Kidney epithelial cell (primary cell): ENCODE measurements at places on chromosomes 12 and 14. TPM values are rescaled to one million over a fixed set of nuclear protein-coding genes. Genes with fewer than 3 reads are reported as not detected.

FLVCR2 gene
- 0.75 and 1.0 TPM in 2 replicates for total RNA-seq

TPPP2 gene
- total RNA-seq = not detected in 2 replicates

KRT78 gene
- not detected in 2 replicates for total RNA-seq

AQP2 gene
- not detected in 2 replicates for total RNA-seq

RTL1 gene
- 1.1 and 1.2 TPM in 2 replicates for total RNA-seq

RDH12 gene
- total RNA-seq = 0.34 TPM in 1 of 2 replicates, not detected in the other

DIO3 gene
- total RNA-seq = 0.13 and 0.27 TPM in 2 replicates

ANG gene
- 0.14 and 1.1 TPM in 2 replicates for total RNA-seq

C12orf57 gene
- total RNA-seq = 216 and 236 TPM in 2 replicates

PPM1H gene
- 20.3 and 21.6 TPM in 2 replicates for total RNA-seq

- no peak for DNase-seq
Measured at GRCh38 chr12:18825138-18825537, 87.2 kb downstream of the CAPZA3 start.

DNA sequence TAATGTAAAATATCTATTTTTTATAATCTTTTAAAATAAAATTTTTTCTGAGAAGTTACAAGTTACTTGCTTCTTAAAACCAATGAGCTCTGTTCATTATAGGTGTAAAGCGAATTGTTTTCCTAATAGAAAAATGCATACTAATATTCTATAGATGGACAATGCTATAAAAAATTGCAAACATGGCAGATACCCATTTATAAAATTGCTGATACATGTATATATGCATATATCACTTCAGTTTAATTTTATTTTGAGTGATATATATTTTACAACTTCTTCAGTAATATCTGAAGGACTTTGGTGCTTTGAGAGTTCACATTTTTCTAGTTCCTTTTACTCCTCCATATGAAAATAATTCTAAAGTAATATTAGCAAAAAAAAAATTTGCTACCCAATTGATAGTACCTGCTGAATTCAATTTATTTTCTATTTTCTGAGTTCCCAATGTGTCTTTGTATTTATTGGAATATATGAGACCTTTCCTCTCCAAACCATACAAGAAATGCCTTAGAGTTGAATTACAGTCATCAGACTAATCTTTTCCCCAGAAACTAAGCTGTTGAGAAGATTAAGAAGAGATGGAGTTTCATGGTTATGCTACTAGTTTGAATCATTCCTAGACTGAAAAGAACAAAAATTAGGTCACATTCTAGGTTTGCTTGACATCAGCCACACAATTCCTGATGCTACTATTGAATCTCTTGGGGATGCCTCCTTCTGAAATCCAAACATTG is 1937.5 kb upstream of the SEL1L start:
- DNase-seq = no peak

- peak; percentile 32 for DNase-seq
Measured at GRCh38 chr14:80434574-80435321, 223.4 kb upstream of the DIO2 start.

DNA sequence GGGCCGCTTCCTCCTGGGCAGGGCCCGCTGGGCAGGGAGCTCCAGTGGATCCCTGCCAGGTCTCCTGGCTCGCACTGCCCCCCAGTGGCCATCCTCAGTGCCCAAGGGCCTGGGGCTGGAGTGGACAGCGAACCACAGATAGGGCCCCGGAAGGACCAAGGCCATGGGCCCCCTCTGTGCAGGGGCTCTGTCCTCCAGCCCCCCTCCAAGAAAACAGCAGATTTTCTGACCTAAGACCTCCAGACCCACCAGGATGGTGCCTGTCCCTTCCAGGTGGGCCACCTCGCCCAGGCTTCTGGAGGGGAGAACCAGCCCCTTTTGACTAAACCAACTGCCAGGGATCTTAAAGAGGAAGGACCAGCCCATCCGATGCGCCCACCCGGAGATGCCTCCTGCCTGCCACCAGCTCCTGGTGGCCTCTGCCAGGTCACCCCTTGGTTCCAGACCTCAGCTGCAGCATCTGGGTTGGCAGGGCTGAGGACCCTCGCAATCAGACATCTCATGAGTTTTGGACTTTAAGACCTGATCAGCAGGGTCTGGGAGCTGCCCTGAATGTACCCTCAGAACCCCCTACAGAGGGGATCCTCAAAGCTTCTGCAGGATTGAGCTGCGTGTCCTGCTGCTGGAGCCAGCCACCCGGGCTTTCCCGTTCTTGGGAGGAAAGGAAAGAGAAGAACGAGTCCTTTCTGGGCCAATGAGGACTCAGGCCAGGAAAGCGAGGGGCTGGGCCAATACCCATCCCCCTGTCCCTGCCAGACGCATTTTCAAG is 325.8 kb upstream of the DIO3 start:
- peak; percentile 4 for DNase-seq

DNA sequence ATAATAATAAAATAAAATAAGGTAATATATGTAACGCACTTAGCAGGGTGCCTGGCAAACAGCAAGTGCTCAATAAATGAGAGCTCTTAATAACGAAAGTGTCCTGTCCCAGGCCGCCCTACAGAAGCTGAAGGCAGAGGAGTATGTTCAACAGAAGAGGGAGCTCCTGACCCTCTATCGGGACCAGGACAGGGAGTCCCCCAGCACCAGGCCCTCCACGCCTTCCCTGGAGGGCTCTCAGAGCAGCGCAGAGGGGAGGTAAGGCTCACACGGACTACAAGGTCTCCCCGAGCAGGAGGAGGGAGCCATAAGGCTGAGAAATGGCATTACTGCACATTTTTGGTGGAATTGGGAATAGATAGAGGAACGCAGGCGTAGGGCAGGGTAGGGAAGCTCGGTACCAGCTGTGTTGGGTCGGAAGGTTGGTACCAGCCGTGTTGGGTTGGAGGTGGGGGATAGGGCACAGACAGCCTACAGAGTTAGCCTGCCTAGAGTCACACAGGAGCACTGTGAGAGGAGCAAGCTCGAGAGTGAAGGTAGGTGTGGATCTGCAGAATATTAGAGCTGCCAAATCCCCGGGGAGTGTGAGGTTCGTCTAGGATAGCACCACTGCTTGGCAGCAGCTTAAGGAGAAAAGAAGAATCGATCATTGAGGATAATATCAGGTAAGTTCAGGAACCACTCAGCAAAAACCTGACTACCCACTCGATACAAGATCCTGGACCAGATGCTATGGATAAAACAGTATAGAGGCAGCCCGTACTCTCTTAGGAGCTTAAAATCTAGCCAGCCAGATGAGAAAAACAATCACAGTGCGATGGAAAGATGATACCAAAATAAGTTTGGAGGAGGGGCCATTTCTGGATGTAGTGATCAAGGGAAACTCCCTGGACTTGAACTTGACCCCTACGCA is 15.3 kb downstream of the TNFRSF1A start:
- no peak for DNase-seq

DNA sequence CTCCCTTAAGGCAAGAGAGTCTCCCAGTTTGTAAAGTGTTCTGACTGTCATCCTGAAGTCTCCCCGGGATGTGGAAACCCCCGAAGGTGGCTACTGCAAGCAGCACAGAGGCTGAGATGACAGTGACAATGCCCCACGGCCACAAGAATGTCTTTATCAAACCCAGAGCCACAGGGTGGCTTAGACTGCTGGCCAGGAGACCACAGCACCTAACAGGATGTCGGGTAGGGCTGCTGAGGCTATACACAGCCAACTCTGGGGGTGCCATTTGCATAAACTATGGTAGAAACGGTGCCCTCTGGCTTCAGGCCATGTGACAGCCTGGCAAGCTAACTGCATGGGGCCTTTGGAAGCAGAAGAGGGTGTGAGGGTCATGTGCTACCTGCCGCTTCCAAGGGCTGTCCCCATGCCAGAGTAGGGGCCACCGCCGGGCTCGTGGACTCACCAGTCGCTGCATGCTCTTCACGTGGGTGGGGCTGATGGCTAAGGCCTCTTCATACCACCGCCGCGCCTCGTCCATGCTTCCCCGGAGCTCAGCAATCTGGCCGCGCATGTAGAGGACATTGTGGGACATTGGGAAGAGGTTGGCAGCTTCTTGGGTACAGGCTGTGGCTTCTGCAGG is 180.9 kb downstream of the CALM1 start:
- DNase-seq = no peak

GRCh38 chr12:42473561-42473960 is 116.0 kb downstream of the PRICKLE1 start:
- no peak for DNase-seq

DNA sequence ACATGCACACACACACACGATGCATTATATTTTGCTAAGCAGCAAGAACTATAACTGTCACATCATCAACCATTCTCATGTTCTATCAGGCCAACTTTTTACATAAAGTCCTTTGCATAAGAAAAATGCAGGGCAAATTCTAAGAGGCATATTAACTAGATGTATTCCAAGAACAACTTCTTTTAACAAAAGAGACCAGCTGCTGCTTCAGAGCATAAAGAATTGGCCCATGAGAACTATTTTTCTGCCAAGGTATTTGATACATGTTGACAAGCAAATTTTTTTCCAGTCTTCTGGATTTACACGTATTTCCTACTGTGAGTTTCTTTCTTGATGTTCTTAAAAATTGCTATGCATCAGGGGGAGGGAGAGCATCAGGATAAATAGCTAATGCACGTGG is 27.2 kb downstream of the GLT8D2 start:
- DNase-seq = no peak

GRCh38 chr12:90037740-90038139 is 329.1 kb upstream of the ATP2B1 start:
- DNase-seq = no peak

DNA sequence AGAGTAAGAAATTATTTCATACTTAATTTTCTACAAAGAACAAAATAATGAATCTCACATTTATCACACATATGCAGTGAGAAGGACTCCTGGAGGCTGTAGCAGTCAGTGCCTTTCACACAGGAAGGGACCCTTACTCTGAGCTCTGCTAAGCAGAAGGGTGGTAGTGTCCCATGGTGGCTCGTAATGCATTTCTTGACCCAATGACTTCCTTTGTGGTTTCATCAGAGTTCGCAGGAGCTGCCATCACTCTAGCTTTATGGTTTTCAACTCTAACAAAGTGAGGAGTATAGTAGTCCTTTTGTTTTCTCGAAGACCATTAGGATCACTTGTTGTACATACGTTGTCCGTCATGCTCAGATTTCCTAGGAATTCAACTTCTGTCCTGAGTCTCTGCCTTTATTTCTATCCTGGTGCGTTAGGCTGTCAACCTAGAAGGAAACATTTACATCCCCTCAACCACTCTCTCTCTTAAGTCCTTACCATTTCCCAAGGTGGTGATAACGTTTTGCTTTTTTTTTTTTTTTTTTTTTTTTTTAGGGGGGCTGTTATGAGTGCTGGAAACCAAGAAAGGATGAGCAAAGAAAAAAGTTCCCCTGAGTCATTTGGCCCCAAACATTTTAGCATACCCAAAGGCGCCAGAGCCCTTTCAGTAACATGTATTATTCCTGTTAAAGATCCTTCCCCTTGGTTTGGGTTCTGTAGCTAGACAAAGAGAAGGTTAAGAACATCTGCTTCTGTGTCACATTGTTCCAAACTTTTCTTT is 37.2 kb downstream of the GABARAPL1 start:
- DNase-seq = no peak

- no peak for DNase-seq
Measured at GRCh38 chr14:89221109-89221810, 195.8 kb downstream of the FOXN3 start.

DNA sequence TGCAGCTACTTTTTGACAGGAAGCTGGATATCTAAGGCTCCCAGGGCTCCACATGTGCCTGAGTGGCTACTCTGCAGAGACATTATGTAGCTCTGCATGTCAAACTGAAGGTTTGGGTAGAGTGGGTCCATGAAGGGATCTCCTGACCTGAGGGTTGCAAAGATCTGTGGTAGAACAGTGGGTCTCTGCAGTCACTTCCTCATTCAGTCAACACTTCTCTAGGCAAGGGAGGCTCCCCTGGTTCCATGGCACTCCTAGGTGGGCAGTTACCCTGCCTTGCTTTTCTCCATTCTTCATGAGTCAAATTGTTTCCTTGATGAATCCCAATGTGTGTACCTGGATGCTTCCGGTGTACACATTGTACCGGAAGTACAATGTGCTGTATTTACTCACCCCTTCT is 57.4 kb downstream of the CMAS start:
- no peak for DNase-seq

GRCh38 chr14:69363964-69364363 is 34.1 kb downstream of the ERH start:
- no peak for DNase-seq

DNA sequence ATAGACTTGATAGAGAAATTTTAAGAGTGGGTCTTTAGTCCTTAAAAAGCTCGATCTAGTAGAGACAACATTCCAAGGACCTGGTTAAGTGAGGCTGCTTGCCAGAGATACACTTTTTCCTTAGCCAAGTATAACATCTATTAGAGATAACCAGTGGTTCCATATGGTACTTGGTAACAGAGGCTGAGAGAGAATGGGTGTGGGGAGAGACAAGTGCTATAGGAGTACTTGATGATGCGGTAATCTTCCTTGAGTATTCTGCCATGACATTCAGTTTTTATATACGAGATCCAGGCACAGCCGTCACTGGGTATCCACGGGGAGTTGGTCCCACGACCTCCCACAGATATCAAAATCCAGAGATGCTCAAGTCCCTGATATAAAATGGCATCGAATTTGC is 77.4 kb upstream of the REP15 start:
- DNase-seq = no peak

- no peak for DNase-seq
Measured at GRCh38 chr12:109715310-109716091, 1.9 kb downstream of the FAM222A start.

- no peak for DNase-seq
Measured at GRCh38 chr14:68639758-68640574, 152.9 kb downstream of the ZFP36L1 start.

- DNase-seq = no peak
Measured at GRCh38 chr14:83847102-83847501, 1682.8 kb upstream of the FLRT2 start.
